ENCODE measurements at places on chromosomes 2 and 18.

DNA sequence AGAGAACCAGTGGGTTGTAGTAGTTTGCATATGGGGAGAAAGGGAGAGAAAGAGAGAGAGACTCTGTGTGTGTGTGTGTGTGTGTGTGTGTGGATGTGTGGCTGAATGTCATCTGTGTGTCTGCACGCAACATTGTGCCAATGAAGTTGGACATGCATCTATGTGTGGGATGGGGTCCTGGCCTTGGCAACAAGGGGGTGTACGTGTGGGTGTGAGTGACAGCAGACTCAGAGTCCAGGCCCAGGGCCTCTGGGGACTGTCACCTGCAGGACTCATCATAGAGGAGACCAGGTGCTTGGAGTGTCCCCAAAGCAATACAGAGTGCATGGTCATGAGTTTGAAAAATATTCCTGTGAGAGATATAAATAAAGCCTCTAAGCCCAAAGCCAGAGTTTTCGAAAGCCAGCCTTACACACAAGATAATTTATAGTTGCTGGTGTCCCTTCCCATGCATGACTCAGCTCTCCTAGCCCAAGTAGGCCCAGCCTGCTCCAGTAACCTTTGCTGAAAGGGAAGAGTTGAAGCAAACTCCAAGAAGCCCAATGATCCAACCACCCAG lies 59.9 kb downstream of the TNP1 start:
- no peak for DNase-seq

DNA sequence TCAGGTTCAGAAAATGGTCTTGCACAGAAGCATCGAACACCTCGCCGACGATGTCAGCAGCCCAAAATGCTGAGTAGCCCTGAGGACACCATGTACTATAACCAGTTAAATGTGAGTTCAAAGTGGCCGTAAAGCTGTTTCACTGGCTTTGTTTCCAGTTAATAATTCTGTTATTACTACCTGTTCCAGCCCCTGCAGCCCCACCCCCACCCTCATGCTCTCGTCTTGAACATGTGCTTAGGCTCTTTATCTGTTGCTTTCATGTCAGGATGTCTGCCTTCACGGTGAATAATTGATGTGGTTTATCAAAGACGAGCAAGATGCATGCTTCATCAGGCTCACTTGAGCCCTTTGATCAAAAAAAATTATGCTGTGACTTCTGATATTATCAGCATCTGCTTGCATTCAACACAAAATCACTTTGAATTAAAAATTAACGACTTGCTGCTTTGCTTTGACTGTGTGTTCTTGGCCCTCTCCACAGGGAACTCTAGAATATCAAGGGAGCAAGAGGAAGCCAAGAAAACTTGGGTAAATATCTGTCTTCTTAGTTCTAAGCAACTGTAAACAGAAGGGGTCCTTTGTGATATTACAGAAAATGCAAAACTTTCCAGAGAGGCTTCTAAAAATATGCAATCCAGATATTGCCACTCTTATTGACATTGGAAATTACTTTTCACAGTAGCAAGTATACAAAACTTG lies 63.4 kb upstream of the SP5 start:
- DNase-seq: no peak

- no peak for DNase-seq
These were observed 275.5 kb downstream of the KCNJ3 start for GRCh38 chr2:154974041-154974440.

DNA sequence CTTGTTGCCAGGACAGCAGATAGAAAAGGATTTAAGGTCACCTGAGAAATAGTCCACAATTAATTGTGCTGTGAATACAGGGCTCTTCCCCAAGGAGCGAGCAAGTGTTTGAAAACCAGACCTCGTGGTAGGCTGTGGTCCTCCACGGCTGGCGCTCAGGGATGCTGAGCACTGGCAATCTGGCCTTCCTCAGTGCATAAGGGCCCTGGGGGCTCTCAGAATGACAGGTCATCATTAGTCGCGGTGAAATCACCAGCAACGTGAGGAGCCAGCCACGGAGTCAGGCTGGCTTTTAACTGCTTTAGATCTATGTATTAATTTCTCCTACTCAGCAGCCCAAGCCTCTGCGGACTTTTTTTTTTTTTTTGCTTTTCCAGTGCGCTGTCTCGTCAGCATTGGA lies 148.5 kb downstream of the FHOD3 start:
- peak; percentile 80 for DNase-seq

- peak; percentile 59 for DNase-seq
These were observed 61.4 kb upstream of the TFCP2L1 start for GRCh38 chr2:121346407-121346806.

GRCh38 chr2:57402755-57403154 lies 643.9 kb upstream of the VRK2 start:
- DNase-seq: no peak

DNA sequence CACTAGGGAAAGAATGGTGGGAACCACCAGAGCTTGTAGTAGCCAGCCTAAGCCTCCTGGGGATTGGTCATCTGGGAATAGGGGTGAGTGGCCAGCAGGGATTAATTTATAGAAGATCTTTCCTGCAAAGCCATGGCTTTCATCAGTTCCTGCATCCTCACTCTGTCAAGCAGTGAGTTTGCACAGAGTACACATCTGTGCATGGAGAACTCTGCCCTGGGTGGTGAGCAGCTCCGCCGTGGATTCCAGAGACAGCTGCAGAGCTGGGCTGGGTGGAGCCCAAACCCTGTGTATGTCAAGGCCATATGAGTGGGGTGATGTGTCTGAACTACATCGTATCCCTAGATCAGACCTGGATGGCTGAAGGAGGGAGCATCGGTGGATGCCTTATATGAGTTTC lies 182.2 kb downstream of the GLI2 start:
- DNase-seq: no peak

All from ELR (cell line).